ENCODE measurements at places on chromosomes 4 and X.

- DNase-seq: peak; percentile 38
Observed at GRCh38 chr4:11746734-11747133, 318.0 kb upstream of the HS3ST1 start.

DNA sequence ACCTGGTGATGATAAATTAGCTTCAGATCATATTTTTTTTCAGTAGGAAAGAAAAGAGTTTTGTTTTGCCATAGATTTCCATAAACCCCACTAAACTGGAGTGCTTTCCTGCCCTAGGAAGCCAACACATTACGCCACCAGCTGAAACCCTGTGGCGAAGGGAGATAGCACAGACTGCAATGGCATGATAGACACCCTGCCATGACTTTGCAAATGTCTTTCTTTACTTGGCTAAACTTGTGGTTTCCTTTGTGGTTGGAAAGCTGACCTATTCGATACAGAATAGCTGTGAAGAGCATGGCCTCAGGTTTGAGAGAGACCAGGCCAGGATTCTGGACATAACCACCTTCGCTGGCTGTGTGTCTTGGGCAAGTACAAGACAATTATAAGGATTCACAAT is 19.1 kb downstream of the MFAP3L start:
- DNase-seq: no peak

- no peak for DNase-seq
Observed at GRCh38 chr4:25667931-25668557, 12.4 kb downstream of the SLC34A2 start.

DNA sequence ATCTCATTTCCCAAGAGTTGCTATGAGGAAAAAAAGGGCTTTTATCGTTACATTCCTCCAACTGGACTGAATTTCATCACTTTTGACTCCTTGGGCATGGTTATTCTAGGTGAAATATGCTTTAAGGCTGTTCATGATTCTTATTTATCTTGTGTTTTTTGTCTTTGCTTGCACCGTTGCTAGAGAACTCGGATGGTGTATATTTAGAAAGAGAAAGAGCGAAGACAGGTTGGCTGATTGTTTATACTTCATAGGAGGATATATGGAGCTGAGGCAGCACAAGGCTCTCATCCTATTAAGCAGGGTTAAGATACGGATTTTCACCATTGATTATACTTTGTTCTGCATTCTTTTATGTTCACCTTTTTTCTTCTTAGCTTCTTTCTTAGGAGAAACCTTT is 94.9 kb upstream of the GEMIN8 start:
- no peak for DNase-seq

DNA sequence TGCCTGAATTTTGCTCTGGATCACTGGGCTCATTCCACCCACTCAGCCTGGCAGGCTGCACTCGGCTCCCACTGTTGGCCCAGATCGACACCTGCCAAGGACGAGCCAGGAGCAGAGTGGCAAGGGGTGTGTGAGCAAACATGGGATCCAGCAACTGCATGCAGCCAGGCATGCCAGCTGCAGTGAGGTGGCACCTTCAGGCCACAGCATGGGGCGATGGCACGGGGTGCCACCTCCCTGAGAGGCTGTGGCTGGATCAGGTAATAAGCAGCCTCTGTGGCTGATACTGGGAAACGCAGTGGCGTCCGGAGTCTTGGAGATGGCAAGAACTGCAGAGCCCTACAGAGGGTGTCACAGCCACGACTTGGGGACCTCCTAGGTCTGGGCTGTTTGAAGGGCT is 244.5 kb upstream of the FSTL5 start:
- no peak for DNase-seq

- DNase-seq: peak; percentile 73
Observed at GRCh38 chr4:7341491-7342222, 93.1 kb downstream of the PSAPL1 start.

DNA sequence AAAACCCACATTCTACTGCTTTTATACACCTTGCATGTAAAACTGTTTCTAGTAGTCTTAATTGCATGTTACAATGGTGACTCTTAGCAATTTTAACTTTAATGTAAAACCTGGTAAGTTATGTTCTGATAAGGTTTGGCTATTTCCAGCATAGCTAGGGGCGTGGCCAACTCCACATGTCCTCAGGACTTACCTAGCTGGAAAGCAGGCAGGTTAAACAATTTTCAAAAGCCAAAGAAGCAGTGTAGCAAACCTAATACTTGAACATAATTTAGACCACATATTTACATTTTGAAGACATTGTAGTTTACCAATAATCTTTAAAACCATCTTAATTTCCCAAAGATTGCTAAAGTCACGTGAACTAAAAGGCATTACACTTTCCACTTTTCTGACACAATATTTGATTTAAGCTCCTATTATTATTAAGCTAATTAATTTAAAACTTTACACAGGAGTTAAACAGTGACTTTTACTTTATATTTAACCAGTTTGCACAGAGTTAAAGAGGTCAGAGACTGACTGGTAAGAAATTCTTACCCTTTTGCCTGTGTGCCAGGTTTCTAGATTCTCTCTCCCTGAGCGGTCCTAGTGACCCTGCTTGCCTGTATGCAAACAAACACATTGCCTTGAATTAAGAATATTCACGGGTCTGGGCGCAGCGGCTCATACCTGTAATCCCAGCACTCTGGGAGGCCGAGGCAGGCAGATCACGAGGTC is 88.2 kb downstream of the GLUD2 start:
- DNase-seq: no peak

DNA sequence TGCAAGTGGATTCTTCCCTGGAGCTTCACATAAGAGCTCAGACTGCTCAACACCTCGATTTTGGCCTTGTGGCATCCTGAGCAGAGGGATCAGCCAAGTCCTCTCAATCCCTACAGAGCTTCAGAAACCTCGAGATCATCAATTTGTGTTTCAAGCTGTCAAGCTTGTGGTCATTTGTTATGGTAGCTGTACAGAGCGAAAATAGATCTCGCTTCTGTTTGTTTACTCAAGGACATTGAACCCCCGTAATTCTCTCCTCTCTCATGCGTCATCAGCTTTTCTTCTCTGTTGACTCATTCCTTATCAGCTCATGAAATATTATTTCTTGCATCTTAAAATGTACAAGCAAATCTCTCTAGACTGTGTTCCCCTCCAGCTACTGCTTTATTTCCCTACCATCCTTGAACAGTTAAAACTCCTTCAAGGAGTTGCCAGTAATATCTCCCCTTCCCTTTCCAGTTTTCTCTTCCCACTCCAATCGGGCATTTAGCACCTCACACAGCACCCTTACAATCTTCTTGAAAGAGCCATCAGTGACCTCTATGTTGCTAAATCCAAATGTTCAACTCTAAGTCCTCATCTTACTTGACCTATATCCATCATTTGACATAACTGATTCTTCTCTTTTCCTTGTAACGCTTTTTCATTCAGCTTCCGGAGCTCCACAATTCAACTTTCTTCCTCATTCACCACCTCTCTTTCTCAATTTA is 106.2 kb upstream of the FAT1 start:
- peak; percentile 82 for DNase-seq

GRCh38 chrX:27336466-27337091 is 126.6 kb downstream of the PPP4R3C start:
- DNase-seq: peak; percentile 73

GRCh38 chr4:150289881-150290280 is 211.6 kb downstream of the DCLK2 start:
- no peak for DNase-seq

- no peak for DNase-seq
Observed at GRCh38 chrX:3440981-3441380, 94.5 kb upstream of the MXRA5 start.

- DNase-seq: peak; percentile 90
Observed at GRCh38 chr4:39464886-39465501, 6.1 kb downstream of the LIAS start.

- no peak for DNase-seq
Observed at GRCh38 chr4:145881989-145882388, 56.6 kb downstream of the ZNF827 start.

GRCh38 chrX:50165727-50166126 is 35.1 kb downstream of the AKAP4 start:
- no peak for DNase-seq

GRCh38 chrX:94455782-94456181 is 781.8 kb downstream of the FAM133A start:
- DNase-seq: no peak

GRCh38 chr4:8372506-8372905 is 68.0 kb downstream of the ACOX3 start:
- DNase-seq: no peak

DNA sequence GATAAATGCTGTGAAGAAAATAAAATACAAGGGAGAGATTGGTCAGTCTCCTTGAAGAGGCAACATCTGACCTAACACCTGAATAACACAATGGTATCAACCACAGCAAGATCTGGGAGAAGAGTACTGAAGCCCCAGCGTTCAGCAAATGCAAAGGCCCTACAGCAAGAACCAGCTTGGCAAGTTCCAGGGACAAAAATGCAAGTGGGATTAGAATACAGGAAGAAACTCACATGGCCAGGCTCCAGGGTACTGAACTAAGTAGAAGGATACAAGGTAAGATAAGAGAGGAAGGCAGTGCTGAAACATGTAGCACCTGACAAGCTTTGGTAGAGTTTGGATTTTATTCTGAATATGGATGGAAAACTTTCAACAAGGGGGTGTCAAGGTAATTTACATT is 3.6 kb downstream of the SMIM14 start:
- no peak for DNase-seq

DNA sequence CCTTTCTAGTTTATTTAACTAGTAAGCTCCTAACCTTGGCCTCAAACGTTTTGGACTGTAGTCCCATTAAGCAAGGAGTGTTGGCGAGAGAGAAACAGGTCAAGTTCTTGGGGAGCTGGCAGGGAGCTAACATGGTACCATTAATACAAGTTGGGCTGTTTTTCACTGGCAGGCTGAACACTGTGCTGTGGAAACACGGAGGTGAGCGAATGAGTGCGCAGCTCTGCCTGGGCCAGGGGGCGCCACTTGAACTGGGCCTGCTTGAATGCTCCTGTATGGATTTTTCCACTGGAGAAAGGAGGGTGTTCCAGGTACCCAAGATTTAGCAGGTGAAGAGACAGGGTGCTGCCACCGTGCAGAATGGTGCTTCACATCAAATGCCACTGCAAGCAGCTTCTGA is 7.4 kb upstream of the SMS start:
- DNase-seq: no peak

DNA sequence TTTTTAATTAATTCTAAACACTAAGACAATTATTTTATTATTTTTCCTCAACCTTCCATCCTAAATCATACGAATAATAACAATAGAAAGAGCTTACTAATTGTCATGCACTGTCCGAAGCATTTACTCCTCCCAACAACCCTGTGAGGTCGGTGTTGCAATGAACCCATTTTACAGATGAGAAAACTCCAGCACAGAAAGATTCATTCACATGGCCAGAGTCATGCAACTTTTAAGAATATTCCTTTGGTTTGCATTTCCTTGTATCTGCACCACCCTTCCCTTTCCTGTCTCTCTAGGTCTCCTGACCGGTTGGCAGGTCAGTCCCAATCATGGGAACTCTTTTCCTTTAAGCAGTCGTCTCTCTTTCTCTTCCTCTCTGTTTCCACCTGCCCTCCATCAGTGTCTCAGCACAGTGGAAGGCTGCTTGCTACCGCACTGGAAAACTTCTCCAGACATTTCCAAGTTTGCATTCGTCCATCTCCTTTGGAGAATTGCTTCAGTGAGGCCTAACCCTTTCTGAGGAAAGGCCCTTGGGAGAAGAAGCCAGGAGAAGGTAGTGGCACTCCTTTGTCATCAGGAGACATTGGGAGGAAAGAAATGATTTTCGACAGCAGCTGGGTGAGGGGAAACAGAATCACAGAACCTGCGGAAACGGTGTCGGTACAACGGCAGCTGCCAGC is 1.9 kb upstream of the TMSB4X start:
- peak; percentile 35 for DNase-seq

GRCh38 chrX:46256875-46257274 is 288.3 kb downstream of the ZNF674 start:
- no peak for DNase-seq

- no peak for DNase-seq
Observed at GRCh38 chrX:38233891-38234667, 13.4 kb upstream of the SRPX start.

- no peak for DNase-seq
Observed at GRCh38 chrX:16946971-16947562, 609 bp downstream of the REPS2 start.

DNA sequence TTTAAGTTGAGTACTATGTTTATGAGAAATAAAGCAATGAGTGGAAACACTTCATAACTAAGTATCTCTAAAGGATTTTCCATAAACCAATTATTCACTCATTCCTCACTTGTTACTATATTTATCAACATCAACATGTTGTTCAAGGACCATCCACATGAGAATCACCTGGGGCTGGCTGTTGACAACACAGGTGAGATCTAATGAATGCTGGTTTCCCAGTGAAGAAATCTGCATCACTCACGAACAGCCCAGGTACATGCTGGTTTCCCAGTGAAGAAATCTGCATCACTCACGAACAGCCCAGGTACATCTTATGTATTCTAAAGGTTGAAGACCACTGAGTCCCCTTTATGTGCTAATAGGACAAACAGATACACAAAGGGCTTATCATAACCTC is 32.5 kb downstream of the TSPAN5 start:
- DNase-seq: no peak

DNA sequence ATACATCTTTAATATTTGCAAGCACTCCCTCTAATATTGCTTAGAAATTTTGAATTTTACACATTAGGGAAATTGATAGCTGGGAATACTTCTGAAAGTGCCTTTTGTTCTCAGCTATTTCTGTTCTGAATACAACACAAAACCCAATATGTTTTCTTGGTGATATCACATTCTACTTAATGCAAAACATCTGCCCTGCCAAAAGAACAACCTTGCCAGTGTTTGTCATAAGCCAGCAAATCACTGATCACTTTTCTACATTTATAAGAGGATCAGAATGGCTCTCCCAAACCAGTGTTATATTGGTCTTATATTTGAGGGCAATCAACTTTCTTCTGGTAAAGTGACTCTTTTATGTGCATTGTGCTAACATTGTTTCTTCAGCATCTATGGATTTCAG is 126.8 kb upstream of the APOOL start:
- no peak for DNase-seq

GRCh38 chr4:153988492-153989363 is 199.8 kb upstream of the SFRP2 start:
- no peak for DNase-seq

- DNase-seq: peak; percentile 91
Observed at GRCh38 chr4:1201851-1202525, 29.6 kb upstream of the SPON2 start.

DNA sequence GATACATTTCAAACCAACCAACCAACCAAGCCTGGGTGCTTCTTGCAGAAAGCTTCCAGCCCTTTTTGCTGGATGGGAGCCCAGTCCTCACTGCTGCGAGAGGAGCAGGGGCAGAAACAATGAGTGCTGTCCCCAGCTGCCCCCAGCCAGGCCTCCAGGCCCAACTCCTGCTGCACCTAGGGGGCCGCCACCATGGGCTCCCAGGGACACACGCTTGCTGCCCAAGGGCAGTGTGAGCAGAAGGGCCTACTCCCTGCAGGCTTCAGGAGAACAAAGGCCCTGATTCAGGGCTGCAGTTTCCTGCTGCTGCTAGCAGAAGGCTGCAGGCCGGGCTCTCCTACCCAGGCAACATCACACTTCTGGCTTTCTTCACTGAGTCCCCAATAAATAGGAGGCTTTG is 37.7 kb upstream of the ENPP6 start:
- no peak for DNase-seq

Data from osteoblast (primary cell).